ENCODE measurements at places on chromosomes 4 and X.

DNA sequence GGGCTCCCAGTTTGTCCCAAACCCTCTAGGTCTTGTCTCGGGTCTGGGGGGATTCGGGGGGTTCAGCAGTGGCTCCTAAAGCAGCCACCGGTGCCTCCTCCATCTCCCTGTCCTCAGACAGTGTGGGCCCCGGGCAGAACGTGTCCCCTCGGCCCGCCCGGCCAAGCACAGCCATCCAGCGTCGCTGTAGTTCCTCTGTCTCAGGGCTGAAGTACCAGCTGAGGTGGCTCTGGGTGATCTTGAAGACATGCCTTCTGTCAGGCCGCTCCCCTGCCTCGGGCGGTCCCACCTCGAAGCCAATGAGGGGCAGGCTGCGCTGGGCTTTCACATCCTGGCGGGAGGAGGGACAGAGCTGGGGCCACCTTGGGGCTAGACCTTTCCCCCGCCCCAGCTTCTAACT lies 5.9 kb downstream of the TSR2 start:
- DNase-seq, result no peak

- DNase-seq, result no peak
Observed at GRCh38 chrX:11244636-11245035, 48.6 kb upstream of the AMELX start.

GRCh38 chr4:106647451-106647850 lies 278.9 kb upstream of the GIMD1 start:
- no peak for DNase-seq

- no peak for DNase-seq
Observed at GRCh38 chr4:173519111-173520101, 10.6 kb downstream of the HAND2 start.

- DNase-seq, result no peak
Observed at GRCh38 chrX:8845469-8845868, 44.3 kb upstream of the FAM9A start.

Data from NB4 (cell line).